Dorsolateral prefrontal cortex (tissue), 122 donors: ENCODE measurements at places on chromosomes 4 and X. TPM values are rescaled to one million over a fixed set of nuclear protein-coding genes. Genes with fewer than 3 reads are reported as not detected.

GRCh38 chrX:38654302-38654701 is 93.0 kb downstream of the TSPAN7 start:
- no peak for DNase-seq

DNA sequence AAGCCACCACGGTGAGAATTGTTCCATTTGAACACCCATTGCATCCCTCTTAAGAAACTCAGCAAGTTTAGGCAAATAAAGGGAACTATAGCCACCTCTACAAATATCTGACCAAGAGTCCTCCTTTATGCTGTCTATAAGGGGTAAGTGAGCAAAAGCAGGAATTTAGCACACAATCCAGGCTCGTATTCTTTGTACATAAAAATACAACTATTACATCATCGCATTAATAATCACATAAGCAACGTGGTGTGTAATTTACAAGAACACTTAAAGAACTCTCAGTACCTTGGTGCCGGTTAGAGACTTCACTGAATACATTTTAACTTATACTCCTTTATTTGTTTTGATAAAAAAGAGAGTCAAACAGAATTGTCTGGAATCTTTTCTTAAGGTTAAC is 38.8 kb downstream of the PALLD start:
- DNase-seq, result no peak

KIAA1210 gene
- not detected for total RNA-seq

STK26 gene
- 1.2 TPM for total RNA-seq
